ENCODE measurements at places on chromosomes 5 and 9.

DNA sequence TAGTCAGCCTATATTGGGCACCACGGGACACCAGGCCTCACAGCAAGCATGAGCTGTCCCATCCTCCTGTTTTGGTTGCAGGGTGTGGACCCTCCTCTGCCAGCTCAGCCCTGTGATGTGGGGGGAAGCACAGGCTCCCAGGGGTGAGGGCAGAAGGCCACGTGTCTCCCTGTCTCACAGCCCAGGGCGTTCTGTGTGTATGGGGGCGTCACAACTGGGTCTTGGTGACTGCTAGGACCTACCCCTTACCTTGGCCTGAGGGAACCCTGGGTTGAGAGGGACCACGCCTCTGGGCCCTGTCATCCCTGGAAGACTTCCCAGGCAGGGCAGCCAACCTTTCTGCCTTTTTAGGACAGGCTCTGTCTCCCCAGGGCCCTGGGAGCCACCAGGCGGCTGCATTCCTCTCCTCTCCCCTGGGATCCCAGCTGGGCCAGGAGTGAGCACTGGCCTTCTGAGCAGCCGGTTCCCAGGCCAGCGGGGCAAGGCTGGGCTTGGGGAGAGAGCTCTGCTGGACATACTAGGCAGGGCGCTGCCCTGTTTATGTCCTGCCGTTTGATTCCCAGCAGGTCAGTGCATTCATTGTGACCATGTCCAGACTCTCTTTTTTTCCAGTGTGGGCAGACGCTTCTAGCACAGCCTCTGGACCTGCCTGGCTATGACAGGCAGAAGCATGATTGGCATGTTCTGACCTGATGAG lies 97.4 kb downstream of the DAB2IP start:
- DNase-seq: no peak

DNA sequence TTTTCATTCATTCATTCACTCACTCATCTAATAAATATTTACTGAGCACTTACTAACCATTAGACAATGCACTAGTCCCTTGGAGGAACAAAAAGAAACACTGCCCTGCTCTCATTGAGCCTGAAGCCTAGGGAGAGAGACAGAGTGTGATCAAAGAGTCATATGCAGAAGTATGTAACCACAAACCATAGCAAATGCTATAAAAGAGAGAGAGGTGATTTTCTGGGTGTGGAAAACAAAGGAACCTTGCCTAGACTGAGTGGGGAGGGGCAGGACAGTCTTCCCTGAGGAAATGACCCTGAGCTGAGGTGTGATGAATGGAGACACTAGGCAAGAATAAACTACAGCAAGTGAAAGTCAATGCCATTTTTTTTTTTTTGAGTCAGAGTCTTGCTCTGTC lies 10.8 kb upstream of the ADRA1B start:
- no peak for DNase-seq

DNA sequence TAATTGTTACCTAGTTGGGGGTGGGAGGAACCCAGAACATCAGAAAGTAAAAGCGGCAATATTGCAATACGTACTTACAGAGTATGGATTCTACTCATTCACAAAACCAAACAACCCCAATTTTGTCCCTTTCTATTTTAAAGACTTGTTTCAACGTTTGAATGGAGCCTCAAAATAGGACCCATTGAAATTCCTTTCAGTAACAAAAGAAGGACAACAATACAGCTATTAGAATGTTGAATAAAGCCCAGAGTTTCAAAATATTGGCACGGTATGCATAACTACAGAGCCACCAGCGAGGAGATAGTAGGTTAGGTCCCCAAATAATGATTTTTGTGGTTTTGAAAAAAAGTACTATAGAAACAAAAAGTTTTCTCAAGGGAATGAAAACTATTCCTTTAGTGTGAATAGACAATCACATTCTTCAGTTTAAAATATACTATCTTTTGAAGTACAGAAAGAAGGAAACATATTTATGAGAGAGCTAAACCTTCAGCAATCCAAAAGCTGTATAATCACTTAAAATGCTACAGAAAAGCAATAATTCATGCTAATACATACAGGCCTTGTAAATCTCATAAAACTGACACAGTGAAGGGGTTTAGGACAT lies 235.5 kb downstream of the RFX3 start:
- no peak for DNase-seq

GRCh38 chr5:133713751-133714150 lies 101.4 kb upstream of the FSTL4 start:
- no peak for DNase-seq

DNA sequence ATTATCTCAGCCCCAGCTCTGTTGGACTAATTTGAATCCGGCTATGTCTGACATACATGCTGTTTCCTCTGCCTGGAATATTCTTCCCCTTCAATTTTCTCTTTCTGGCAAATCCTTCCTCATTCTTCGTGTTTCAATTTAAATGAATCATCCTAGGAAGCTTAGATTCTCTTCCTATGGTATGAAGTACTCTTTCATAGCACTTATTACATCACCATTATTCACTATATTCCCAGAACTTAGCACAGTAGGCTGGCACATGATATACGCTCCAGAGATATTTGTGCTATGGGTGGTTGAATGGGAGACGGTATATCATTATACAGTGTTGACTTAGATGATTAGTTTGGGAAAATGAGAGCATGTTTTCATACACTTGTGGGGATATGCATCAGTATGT lies 91.0 kb upstream of the JAK2 start:
- no peak for DNase-seq

DNA sequence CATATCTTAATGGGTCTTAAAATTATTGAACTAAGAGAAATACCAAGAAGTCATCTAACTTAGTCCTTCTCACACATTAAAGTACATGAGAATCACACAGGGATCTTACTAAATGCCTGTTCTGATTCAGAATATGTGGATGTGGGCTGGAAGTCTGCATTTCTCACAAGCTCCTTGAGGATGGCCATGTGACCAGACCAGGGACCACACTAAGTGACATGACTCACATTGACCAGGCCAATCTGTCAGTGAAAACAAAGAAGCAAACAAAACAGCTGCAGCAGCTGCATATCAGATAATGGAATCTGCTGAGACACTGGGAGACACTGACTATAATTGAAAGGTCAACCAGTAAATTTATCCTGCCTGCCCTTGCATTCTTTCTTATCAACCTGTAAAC lies 110.5 kb downstream of the ADAMTS12 start:
- no peak for DNase-seq

DNA sequence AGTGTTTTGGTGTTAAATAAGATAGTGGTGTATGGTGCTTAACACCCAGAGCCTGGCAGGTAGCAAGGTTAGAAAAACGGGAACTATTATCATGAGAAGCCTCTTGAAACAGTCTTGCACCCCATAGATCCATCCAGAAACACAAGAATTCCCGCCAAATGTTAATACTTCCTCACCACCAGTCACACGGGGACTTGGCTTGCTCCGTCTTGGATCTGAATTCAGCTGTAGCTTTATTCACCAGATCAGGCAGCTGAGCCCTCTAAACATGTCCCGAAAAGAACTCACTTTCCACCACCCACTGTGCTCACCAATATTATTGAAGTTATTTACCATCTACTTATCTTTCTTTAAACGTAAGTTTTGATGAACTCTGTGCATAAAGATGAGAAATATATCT lies 101.6 kb upstream of the PTPN3 start:
- DNase-seq: no peak

DNA sequence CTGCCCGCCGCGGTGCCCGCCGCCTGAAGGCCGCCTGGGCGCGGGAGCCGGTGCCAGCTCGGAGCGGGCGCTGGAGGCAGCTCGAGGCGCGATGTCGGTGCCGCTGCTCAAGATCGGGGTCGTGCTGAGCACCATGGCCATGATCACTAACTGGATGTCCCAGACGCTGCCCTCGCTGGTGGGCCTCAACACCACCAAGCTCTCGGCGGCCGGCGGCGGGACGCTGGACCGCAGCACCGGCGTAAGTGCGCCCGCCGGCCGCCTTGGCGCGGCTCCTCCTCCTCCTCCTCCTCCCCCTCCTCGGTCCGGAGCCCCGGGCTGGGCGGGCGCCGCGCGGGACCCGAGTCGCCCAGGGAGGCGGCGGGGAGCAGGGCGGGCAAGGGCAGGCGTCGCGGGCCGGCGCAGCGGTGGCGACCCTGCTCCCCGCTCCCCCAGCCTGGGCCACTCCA lies 455 bp downstream of the OLFM1 start:
- DNase-seq: no peak

DNA sequence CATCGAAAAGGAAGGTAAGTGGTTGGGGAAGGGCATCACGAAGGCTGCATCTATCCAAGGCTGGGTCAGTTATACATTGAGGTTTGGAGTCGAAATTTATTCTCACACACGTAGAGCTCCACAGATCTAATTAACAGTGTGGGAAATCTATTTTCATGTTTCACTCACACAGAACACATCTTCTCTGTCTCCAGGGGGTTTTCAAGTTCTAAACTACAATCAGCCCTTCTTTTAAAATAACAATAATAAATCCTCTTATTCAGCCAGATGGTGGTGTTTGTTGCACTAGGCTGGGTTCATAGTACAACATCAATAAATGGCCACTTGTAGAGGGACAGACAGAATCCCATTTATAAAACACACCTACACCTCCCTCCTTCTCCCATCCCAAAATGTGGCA lies 174.5 kb upstream of the KLF9 start:
- no peak for DNase-seq

GRCh38 chr9:71515107-71515506 lies 253.2 kb downstream of the CEMIP2 start:
- DNase-seq: no peak

DNA sequence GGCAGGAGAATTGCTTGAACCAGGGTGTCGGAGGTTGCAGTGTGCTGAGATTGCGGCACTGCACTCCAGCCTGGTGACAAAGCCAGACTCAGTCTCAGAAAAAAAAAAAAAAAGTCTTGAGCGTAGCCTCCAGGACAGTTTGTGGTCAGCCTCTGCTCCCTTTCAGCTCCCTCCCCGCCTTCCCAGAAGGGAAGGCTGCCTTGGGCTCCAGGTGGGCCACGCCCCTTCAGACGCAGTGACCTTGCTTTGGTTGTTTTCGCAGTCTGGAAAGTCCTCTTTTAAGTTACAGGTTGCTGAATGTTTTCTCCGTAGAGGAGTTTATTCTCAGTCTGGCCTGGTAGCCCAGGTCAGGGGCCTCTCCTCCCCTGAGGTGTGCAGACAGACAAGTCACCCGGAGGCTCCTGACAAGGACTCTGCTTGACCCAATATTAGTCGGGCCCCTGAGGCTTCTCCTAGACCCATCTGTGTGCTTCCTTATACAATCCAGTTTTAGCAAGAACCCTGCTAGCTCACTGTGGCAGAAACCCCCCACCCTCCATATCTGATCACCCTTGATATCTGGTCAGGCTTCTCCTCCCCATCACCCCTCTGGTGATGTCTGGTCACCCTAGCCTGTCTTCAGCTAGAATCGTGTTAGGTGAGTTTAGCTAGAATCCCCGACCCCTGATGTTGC lies 31.6 kb upstream of the N4BP3 start:
- no peak for DNase-seq

DNA sequence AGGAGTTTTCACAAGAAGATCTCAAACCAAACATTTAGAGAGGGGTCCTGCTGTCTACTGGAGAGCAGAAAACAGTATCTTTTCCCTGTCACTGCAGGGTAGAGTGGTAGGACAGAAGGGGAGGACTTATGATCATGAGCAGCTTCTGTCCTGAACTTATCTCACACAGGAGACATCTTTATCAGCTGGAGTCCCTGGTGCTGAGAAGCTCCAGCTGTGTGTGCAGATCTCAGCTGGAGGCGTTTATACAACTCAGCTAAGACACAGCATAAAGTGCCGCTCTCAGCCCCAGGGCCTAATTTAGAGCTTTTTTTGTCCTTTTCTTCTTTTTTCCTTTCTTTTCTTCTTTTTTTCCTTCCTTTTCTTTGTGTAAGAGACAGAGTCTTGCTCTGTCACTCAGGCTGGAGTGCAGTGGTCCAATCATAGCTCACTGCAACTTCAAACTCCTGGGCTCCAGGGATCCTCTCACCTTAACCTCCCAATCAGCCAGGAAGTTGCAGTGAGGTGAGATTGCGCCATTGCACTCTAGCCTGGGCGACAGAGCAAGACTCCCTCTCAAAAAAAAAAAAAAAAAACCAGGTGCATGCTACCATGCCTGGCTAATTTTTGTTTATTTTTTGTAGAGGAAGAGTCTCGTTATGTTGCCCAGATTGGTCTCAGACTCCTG lies 31.9 kb downstream of the CCDC125 start:
- DNase-seq: no peak

DNA sequence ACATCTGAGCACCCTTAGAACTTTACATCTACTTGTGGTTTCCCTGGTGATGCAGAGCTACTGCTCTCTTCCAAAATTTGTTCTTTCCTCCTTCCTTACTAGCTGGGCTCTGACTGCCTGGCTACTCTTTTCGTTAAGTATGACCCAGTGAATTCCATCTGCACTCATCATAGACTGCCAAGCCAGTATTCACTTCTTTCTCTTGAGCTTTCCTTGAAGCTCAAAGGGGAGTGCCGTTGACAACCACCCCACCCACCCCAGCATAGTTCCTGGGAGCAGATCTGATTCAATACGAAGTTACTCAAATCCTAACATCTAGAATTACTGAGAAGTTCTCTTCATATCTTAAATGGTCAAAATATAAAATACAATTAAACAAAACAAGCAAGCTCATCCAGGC lies 190.5 kb downstream of the ADAMTS12 start:
- DNase-seq: no peak

DNA sequence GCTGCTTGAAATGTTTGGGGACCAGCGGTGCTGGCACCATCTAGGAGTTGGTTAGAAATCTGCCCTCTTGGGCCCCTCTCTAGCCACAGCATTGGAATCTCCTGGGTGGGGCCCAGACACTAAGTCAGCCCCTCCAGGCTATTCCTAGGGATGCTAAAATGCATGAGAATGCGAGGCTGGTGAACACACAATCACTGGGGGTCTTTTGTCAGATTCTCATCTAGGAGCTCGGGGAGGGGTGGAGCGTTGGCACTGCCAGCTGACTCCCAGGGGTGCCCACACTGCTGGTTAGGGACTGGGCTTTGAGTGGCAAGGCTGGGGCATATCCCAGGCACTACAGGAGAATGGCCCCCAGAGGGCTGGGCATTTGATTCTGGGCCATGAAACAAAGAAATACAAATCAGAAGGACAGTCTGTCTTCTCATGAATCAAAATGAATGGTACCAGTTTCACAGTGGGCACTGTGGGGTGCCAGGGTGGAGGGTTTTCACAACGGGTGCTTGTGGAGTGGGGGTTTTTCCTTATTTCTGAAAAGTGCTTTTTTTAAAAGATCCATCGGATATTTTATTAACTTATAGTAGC lies 127.8 kb upstream of the RAPGEF1 start:
- DNase-seq: no peak

- no peak for DNase-seq
Observed at GRCh38 chr9:91549177-91549576, 125.5 kb upstream of the NFIL3 start.

All from stimulated activated naive CD4-positive, alpha-beta T cell treated with Interleukin-2 at 50 U/mL for 16 hours (primary cell).